CD4-positive, alpha-beta T cell (primary cell): ENCODE measurements at places on chromosomes 4 and X.

- DNase-seq, result no peak
These were observed 16.9 kb downstream of the OTUD5 start for GRCh38 chrX:48940404-48940955.

DNA sequence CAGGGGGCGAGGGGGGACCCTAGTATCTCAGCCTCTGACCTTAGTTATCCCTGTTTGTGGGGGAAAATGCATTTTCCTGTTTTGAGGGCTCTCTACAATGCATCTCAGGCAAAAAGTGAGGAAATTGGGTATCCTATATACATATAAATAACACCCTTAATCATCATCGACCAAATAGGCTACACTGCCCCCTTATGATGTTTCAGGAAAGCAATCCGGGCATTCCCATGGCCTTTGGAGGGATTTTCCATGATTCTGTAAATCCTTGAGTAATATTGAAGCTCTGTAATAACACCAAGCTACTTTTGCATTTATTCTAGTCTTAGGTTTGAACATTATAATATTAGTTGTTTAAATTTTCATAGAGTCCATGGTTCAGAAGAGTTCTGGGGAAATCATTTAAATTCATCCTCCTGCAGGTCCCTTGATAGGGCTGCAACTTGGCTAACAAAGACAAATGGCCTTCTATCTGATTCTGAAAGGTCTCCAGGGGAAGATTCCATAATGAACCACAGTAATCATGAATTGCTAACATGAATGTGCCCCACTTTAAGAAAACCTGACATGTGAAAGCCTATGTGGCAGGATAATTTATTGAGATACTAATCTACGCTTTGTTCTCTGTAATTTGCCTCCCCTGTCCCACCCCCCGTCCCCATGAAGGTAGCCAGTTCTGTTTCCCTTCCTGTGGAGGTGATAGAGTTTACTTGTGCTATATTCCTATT, 91.5 kb upstream of the SCOC start:
- no peak for DNase-seq

- DNase-seq, result no peak
These were observed 848.1 kb upstream of the FRG1 start for GRCh38 chr4:189092581-189092980.

GRCh38 chr4:101277671-101278070, 69.7 kb downstream of the PPP3CA start:
- no peak for DNase-seq

DNA sequence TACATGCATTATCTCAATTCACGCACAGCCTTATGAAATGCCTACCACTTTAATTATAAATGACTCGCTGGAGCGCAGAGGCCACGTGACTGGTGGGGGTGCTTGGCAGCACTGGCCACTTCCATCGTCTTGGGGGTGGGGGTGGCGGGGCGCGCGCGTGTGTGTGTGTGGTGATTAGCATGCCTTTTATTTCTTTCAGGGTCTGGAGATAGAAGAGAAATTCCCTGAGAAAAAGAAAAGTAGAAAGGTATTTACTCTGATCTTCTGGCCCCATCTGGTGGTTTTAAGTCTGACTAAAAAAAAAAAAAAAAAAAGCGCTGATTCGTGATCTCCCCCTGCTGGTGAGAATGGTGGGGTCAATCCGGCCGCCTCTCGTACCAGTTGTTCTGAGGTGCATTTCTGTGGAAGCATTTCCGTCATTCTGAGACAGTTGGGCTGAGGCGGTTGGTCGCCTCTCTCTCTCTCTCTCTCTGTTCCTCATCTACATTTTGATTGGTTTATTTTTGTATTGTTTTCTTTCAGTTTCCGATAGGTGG, at the start of gene CCNB3:
Gene CCNB3, plus strand, starts transcription at position 402 of the 536 bp plus-strand sequence. CDS start 80,399 bp downstream, outside the sequence.
- peak; percentile 53 for DNase-seq

- DNase-seq, result no peak
These were observed 298.7 kb upstream of the EMCN start for GRCh38 chr4:100816436-100817045.

DNA sequence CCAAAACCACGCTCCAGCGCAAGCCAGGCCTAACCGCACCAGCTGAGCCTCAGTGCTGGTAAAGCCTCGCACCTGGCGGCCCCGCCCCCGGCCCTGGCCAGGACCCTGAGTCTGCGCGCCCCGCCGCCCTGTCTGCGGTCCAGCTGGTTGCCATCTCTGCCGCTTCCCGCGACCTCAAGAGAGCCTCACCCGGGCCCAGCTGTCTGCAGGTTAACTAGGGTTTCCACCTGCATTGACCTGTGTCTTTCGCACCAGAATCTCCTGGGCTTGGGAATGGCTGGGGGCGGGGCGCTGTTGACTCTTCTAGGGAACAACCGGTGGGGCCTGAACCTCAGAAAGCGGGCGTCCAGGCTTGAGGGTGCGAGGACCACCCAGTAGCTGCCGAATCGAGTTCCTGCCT, 207.7 kb upstream of the PRPS2 start:
- DNase-seq, result no peak

GRCh38 chrX:122863067-122863466, 321.0 kb upstream of the GRIA3 start:
- no peak for DNase-seq

DNA sequence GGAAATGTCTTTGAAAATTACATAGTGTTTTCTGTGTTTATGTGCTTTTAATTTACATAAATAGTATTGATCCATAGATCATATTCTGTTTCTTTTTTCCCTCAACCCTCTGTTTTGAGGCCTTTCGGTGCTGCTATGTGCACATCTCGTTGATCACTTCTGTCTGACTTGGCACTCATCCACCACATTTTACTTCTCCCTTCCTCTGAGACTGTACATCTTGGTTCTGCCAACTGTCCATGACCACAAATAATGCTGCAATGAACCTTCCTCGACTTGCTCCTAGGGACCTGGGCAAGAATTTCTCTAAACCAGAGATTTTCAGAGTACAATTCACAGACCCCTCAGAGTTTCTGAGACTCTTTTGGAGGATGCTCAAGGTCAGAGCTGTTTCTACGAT, 74.4 kb downstream of the RTL5 start:
- DNase-seq, result no peak

GRCh38 chr4:32145987-32146386, 1425.8 kb downstream of the PCDH7 start:
- DNase-seq, result no peak

- no peak for DNase-seq
These were observed 731.1 kb upstream of the DIAPH2 start for GRCh38 chrX:95953564-95953963.

DNA sequence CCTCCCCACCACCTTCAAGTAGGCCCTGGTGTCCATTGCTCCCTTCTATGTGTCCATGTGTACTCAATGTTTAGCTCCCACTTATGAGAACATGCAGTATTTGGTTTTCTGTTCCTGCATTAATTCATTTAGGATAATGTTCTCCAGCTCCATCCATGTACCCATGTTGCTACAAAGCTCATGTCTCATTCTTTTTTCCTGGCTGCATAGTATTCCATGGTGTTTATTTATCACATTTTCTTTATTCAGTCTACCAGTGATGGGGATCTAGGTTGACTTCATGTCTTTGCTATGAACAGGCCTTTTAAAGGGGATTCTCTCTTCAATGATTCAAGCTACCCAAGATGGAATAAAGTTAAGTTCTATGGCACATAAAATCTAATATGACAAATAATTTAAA, 119.6 kb downstream of the PPP3CA start:
- no peak for DNase-seq

GRCh38 chr4:76036855-76037254, 985 bp upstream of the CXCL11 start:
- DNase-seq, result no peak

GRCh38 chrX:122004127-122004526, 956.7 kb downstream of the GLUD2 start:
- no peak for DNase-seq

GRCh38 chrX:150844016-150844415, 54.5 kb downstream of the CD99L2 start:
- no peak for DNase-seq

DNA sequence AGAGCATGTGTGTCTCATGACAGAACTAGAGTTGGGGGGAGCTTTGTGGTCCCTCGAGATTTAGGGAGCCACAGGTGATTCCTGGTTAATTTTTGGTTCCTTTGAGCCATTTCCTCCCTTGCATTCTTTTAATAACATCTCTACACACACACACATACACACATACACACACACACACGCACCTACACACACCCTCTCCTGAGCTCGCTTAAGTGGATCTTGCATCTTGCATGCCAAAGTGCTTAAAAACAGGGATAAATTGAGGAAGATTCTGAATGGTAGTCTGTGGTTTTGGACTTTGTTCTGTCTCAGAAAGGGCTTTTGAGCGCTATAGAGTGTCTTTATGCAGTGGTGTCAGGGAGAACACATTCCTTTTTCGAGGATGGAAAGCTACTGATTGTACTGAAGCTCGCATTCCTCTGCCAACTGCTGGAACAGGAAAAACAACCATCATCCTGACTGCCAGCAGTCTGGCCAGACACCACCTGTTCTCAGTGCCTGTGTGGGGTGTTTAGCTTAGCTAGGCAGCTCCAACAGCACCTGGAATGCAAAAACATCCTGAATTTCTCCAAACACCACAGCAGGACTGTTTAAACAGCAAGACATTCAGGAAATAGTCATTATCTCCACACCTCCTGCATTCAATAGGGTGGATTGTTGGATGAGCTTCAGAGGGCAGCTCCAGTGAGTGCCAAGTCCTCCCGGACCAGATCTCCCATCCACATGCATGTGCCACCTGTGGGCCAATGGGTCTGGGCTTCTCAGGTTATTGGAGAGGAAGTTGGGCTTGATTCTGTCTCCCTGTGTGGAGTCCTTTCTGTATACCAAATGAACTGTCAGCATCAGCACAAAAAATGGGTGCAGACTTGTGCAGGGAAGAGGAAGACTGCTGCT, 21.9 kb upstream of the IGFBP7 start:
- no peak for DNase-seq

DNA sequence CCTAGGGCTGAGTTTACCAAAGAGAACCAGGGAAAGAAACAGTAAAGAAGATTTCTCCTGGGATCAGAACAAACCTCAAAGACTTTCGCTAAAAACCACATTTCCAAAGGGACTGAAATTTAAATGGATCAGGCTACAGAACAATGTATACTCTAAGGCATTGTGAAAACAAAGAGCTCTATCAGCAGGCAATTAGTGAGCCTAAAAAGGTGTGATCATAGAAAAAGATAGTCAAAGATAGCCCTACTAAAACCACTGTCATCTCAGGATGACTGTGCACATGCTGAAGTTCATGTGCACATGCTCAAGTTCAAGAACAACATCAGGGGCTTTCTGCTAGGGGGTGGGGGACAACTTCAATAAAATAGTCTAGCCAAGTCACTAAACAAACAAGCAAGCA, 12.9 kb upstream of the SMIM10L2A start:
- DNase-seq, result no peak

GRCh38 chr4:139329665-139330200, 27.5 kb upstream of the NDUFC1 start:
- no peak for DNase-seq

DNA sequence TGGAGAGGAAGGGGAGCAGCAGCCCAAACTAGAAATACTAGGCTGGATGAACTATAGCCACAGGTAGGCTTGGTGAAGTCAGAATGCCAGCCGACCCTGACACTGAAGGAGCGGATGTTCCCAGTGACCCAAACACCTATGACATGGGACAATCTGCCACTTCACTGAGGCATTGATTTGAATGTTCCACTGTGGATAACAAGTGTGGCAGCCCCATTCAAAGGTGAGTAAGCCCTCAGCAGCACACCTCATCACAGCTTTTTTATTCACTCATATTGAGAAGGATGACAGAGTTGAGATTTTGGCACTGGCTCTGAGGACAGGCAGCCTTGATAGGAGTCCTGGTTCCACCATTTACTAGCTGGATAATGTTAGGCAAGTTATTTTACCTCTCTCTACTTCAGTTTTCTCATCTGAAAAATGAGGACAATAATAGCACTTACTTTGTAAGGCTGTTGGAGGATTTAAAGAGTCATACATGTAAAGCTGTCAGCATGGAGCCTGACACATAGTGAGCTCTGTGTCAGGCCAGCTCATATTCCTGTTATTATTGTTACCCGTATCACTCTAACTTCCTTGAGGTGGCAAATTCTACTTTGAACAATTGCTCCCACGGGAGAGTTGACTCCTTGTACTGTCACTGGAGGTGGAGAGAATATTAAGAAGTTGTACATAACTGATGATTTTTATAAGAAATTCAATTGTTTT, 114.6 kb downstream of the RASL11B start:
- no peak for DNase-seq

DNA sequence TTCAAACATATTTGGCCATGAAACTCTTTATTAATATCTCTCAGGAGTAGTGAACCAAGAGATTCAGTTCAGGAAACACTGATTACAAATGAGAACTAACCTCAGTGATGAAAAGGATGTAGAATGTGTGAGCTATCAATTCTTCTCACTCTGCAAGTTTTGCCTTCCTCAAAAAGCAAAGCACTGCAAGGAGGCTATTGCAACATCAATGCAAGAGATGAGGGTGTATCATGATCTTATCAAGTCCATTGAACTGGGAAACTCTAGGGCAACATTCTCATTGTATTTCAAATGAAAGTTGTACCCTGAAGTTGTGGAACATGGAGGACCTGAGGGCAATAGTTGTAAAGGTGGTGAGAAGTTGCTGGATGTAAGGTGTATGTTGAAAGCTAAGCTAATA, 56.4 kb upstream of the VEGFC start:
- no peak for DNase-seq

DNA sequence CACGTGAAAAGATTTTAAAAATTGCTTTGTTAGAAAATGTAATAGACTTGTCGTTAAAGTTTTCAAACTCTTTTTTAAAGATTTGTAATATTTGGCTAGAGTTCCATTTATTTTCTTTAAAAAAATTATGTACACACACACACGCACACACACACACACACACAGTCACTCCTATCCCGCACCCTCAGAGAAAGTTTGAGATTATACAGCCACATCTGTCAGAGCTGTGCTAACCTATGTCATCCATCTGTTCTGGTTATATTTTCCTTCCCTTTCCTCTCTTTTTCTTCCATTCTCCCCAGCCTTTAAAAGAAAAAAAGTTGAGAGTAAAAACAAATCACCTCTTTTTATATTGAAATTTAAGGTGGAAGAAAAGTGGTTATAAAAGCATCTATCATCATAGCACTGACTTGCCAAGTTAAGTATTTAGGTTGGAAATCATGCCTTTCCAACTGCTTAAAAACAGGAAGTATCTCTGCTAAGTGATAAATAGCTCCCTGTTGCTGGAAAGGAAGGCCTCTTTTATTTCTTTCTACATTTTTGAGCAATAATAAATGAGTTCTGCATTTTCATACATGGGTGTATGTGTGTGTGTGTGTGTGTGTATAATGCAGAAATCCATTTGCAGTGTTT, 163.3 kb upstream of the SPRY1 start:
- DNase-seq, result no peak
